ENCODE measurements at places on chromosomes 13 and 19.
A peak's percentile ranks its signal among the peaks of the same experiment; 100 is the strongest.

DNA sequence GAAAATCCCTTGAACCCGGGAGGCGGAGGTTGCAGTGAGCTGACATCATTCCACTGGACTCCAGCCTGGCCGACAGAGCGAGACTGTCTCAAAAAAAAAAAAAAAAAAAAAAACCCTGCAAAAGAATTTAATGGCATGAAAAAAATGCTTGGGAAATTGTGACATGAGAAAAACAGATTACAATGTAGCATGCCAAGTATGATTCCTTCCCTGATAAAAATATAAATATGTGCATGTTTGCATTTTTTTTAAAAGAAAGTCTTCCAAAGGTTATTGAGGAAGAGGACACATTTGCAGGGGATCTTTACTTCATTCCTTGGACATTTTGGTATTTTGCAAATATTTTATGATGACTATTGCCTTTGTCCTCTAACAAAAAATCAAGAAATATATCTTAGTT is 14.5 kb upstream of the ZBTB32 start:
- DNase-seq = no peak

- no peak for DNase-seq
These were observed 832.6 kb upstream of the SLITRK5 start for GRCh38 chr13:86838411-86839120.

DNA sequence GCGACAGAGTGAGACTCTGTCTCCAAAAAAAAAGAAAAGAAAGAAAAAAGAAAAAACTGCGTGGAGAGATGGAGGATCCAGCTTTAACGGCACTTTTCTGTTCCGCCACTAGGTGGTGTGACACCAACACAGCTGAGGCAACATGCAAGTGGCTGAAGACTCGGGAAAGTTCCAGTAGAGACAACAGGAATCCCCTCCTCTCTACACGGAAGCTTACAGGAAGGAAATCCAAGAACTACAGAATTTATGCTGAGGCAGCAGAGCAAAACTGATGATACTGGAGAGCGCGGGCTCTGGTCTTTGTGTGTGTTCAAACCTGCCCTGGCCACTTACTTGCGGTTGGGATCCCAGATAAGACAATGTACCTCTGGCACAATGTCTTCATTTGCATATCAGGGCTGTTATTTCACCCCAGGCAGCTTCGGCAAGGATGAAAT is 9.9 kb downstream of the RANBP3 start:
- peak; percentile 10 for DNase-seq

DNA sequence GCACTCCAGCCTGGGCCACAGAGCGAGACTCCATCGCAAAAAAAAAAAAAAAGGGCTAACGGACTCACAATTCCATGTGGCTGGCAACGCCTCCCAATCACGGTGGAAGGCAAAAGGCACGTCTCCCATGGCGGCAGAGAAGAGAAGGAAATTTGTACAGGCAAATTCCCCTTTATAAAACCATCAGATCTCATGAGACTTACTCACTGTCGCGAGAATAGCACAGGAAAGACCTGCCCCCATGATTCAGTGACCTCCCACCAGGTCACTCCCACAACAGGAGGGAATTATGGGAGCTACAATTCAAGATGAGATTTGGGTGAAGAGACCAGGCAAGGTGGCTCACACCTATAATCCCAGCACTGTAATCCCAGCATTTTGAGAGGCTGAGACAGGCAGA is 18.7 kb upstream of the NMRK2 start:
- DNase-seq = no peak
